ENCODE measurements at places on chromosomes 11 and 22. TPM values are rescaled to one million over a fixed set of nuclear protein-coding genes. Genes with fewer than 3 reads are reported as not detected.

- no peak for DNase-seq
Observed at GRCh38 chr11:119099711-119100110, 1.9 kb downstream of the DPAGT1 start.

GRCh38 chr22:47805394-47805935, 1043.0 kb downstream of the TBC1D22A start:
- DNase-seq, result no peak

GRCh38 chr11:128772814-128773213, 78.9 kb downstream of the FLI1 start:
- peak; percentile 81 for DNase-seq

DNA sequence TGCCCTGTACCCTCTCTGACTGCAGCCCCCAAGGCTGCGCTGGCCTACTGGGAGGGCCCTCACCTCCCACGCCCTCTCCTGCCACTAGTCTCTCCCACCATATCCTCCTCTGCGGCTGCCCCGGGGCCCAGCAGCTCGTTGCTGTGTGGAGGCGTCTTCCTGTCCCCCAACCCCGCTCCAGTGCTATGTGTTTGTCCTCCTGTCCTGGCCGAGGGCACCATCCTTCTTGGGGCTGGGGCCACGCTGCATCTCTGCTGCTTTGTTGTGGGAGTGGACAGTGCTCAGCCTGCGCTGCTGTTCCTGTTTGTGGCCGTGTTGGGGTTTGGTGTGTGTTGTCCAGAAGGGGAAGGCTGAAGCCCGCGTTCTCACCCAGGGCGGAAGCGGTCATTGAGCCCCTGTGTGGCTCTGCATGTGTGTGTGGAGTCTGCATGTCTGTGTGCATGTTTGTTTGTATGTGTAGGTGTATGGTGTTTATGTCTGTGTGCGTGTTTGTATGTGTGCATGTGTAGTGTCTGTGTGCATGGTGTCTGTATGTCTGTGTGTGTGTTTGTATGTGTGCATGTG, 15.7 kb downstream of the TPCN2 start:
- no peak for DNase-seq

DNA sequence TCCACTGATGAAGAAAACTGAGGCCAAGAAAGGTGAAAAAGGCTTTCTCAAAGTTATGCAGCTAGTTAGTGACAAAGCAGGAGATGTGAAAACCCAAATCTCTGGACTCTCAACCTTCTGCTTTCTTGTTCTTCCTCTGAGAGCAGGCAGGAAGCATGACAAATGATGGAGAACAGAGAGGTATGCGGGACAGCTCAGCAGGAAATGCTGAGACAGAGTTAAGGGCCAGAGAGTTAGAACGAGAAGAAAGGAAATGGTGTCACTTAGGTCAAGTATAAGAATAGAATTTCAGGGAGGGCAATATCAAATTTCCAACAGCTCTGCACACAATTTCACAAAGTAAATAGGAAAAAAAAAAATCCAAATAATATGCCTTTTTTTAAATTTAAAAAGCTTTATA, 67.6 kb upstream of the ARHGAP42 start:
- DNase-seq, result no peak

SYT13 gene
- not detected for total RNA-seq

DNA sequence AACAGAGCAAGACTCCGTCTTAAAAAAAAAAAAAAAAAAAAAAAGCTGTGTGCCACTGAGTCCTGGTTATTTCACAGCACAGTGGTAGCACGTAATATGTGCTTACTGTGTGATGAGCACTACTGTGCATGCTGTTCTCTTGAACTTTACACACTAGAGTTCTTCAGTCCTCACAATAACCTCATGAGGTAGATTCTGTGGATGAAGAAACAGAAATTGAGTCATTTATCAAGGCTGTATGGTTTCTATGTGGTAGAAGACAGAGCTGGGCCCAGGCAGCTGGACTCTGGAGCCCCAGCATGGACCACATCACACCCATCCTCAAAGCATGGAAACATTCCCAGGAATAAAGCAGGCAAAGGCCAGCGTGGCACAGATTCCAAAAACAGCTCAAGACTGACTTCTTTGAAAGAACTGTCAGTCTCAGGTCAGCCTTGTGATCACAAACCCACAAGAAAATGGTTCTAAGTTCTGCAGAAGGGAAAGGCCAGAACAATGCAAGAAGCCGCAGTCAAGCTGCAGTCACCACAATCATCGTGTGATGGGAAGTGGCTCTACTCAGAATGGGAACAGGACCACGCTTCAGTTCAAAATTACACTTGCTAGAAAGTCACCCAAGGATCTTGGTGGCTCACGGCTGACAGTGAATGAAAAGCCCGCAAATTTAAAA, 49.5 kb downstream of the MICAL3 start:
- no peak for DNase-seq
